Iris pigment epithelial cell (primary cell): ENCODE measurements at places on chromosomes 3 and 15.

DNA sequence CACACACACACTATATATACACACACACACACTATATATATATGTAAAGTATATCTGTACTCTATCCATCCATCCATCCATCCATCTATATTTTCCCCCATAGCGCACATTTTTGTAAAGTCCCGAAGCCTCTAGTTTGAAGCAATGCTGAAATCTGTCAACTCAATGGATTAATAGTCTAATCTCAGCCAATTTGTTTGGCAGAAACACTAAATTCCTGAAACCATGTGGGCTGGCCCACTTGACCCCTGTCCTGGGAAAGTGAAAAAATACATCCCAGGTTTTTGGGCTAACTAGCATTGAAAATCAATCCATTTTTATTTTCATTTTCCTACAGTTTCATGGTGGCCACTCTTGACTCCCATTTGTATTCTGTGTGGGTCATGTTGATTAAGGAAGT is 166.7 kb downstream of the SLCO3A1 start:
- DNase-seq: no peak

GRCh38 chr3:100647657-100648056 is 38.3 kb downstream of the ADGRG7 start:
- DNase-seq: no peak

DNA sequence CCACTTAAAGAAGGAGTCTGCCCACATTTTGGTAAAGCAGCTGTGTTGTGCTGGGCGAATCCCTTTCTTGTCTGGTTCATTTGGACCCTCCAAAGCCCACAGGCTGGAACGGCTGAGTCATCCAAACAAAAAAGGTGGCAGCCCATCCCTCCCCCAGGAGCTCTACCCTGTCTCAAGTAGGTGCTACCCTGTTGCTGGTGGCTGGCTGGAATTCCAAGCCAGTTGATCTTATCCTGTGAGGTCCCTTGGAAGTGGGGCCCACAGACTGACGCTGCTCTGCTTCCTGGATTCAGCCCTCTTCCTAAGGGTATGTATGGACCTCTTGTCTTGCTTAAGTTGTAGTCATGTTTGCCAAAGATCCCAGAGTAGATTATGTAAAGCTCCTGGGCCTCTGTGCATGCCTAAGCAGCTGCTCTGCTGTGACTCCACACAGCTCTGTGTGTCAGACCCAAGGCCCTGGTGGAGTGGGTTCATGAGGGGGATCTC is 44.5 kb downstream of the CCR1 start:
- peak; percentile 21 for DNase-seq

DNA sequence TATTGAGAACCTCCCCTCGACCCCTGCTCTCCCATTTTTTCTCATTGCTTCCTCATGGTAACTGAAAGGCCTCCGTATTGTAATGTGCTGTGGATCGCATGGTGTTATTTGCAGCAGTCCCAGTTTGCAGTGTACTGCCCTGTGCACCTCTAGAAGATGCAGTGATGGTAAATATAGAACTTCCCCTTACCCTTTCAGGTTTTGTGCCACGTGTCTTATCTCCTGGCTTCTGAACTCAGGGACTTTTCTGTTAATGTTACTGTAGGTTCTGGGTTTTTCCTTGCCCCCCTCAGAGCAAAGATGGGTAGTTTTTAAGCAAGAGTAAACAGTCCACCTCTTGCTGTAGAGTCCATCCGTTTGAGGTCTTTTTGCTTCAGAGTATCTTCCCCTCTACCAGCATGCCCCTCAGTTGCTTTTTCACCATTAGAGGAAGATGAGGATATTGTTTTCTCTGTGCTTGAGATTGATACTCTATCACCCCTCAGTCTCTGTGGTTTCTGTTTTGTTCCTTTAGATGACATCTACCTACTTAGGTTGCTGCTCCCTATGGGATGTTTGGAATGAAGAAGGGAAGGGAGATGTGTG is 22.4 kb downstream of the CHD2 start:
- DNase-seq: no peak
